ENCODE measurements at places on chromosomes 7 and 10.

DNA sequence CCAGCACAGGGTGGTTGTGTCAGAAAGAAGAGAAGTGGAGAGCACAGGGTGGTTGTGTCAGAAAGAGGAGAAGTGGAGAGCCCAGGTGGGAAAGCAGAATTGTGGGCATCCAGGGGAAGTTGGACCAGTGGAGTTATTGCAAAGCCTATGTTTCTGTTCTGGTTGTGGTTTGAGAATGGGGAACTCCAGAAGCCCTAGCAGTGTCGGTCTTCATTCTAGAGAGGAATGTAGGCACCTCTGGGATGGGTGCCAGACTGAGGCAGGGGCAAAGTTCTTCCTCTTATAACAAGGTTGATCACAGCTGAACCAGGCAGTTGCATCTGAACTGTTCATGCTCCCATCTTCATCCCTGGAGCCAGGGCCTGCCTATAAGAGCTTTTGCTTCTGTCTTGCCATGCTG is 954 bp downstream of the FSCN3 start:
- DNase-seq = no peak

- no peak for DNase-seq
These were observed 3.8 kb upstream of the DDX50 start for GRCh38 chr10:68897336-68897741.

DNA sequence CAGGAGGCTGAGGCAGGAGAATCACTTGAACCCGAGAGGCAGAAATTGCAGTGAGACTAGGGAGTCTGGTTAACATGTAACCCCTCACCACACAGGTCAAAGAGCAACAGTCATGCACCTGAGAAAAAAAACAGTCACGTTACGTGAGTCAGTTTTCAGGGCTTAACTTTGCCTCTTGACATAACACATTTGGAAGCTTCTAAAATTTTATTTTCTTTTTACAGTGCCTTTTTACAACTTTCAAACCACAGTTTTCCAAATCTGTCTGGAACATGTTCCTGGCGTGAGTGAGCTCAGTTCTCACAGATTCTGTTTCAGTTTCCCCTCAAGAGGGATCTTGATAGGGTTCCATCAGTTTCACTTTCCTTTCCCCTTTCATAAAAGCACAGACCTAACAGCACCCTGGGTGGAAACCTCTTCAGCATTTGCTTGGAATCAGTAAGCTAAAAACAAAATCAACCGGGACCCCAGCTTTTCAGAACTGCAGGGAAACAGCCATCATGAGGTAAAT is 4.4 kb downstream of the IFIT3 start:
- DNase-seq = no peak

- DNase-seq = no peak
These were observed 49.2 kb upstream of the ARID5B start for GRCh38 chr10:61852261-61852660.

GRCh38 chr10:62433181-62433692 is 59.1 kb downstream of the ZNF365 start:
- DNase-seq = peak; percentile 15

DNA sequence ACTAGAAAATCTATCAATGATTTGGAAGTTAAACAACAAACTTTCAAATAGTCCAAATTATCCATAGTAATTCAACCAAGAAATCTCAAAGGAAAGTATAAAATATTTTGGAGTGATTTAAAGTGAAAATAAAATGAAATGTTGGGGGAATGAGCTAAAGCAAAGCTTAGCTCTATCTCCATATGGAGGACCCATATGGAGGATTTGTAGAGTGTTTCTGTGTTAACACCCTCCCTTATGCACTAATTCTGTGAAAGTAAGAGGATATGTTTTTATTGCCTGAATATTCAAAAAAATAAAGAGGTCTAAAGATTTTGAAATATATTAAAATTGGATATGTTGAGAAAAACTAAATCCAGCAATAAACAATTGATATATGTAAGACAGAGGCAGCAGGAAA is 31.6 kb downstream of the CDC14C start:
- no peak for DNase-seq

GRCh38 chr7:3443716-3444115 is 142.7 kb downstream of the SDK1 start:
- DNase-seq = no peak

DNA sequence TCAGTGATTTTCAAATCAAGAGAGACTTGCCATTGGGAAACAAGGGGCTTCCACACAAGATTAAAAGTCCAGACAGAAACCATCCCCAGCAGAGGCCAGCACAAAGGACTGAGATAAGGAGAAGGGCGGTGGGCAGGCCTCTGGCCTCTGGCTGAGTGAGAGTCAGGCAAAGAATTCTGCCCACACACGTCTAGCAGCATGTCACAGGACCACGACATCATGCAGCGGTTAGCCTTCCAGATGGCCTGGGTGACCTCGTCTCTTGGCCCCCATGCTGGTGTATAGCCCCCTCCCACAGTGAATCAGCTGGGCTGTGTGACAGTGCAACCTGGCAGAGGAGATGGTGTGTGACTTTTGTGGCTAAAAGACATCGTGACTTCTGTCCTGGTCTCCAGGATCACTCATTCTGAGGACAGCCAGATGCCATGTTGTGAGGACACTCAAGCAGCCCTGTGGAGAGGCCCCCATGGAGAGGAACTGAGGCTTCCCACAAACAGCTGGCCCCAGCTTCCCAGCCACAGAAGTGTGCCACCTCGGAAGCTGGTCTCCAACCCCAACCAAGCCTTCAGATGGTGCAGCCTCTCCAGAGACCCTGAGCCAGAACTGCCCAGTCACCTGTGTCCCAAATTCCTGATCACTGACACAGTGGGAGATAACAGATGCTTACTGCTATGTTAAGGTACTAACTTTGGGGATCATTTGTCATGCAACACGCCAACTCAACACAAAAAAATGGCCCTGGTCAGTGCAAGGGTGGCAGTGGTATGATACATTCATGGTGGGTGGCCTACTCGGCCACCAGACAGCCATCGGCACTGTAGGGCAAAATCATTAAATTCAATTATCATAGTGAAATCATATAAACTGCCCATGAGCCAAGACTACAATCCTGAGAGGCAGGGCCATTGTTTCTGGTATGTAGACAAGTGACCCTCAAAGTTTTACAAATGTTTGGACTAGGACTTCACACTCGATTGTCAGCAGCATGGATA is 73.2 kb downstream of the TNS3 start:
- no peak for DNase-seq
